CD4-positive, alpha-beta T cell (primary cell): ENCODE measurements at places on chromosomes 5 and 9. TPM values are rescaled to one million over a fixed set of nuclear protein-coding genes. Genes with fewer than 3 reads are reported as not detected.

DNA sequence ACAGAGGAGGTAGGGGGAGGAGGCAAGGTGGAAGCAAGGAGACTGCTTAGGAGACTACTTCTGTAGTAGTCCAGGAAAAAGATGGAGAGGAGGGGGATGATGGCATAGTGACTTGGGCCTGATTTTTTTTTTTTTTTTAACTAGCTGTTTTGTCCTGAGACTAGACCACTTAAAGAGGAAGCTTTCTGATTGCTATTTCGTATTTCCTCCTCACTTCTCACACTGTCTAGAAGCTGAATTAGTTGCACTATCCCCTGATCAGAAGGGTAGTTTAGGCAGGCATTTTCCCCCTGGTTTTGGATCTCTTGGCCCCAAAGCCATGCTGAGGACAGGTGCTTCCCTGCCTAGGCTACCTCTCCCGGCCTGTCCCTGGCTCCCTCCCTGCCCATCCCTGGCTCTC is 14.9 kb downstream of the LARP1 start:
- no peak overlapping the region for H3K4me3 ChIP-seq
- peaks cover 83% of the 10 kb centered on the region for H3K4me1 ChIP-seq
- H3K27ac ChIP-seq: no peak overlapping the region
- peaks cover 3% of the 10 kb centered on the region for H3K36me3 ChIP-seq
- DNase-seq: no peak

GRCh38 chr9:73064315-73064714 is 87.3 kb upstream of the ANXA1 start:
- peaks cover 3% of the 10 kb centered on the region for H3K27me3 ChIP-seq
- H3K27ac ChIP-seq: no peak overlapping the region
- no peak for DNase-seq
- no peaks in the 10 kb centered on the region for H3K4me1 ChIP-seq
- no peaks in the 10 kb centered on the region for H3K36me3 ChIP-seq
- no peak overlapping the region for H3K4me3 ChIP-seq

- peaks cover 4% of the 10 kb centered on the region for H3K27me3 ChIP-seq
- H3K36me3 ChIP-seq: no peaks in the 10 kb centered on the region
- no peak for DNase-seq
- H3K4me3 ChIP-seq: no peak overlapping the region
- H3K27ac ChIP-seq: no peak overlapping the region
These were observed 107.8 kb downstream of the NR6A1 start for GRCh38 chr9:124663046-124663961.

DNA sequence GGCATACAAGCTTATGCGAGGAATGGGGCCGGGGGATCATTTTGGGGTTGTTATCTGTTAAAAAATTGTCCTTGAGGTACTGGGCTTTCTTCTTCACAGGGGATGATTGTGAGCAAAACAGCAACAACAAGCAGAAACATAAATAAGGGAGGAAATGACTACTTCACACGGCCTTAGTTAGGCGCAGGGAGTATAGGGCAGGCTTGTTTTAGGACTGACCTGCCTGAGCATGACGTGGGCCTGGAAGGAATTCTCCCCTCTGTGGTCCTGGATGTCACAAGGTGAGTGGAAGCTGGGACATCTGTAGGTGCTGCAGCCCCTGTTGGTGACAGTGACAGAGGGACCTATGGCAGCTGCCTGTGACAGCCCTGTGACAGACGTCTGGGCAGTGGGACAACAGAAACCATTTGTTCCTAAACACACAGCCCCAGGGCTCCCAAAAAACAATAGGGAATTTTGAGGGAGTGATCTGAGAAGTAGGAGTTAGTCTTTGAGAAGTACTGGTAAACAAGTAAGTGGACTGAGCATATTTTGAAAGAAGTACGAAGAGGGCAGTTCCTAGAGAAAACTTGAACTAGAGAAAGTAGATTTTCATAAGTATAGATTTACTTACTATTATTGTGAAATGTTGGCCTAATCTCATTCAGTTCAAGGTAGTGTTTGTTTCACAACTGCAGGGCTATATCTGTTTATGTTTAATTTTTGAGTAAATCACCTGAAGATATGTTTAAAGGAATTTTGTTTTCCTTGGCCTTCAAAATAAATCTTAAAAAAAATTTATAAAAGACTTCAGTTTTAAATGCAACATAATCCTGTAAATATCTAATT is 113.1 kb downstream of the KDM4C start:
- no peak overlapping the region for H3K27ac ChIP-seq
- no peak overlapping the region for H3K4me3 ChIP-seq
- DNase-seq: no peak
- peaks cover 6% of the 10 kb centered on the region for H3K4me1 ChIP-seq
- peaks cover 13% of the 10 kb centered on the region for H3K36me3 ChIP-seq
- no peaks in the 10 kb centered on the region for H3K27me3 ChIP-seq

DNA sequence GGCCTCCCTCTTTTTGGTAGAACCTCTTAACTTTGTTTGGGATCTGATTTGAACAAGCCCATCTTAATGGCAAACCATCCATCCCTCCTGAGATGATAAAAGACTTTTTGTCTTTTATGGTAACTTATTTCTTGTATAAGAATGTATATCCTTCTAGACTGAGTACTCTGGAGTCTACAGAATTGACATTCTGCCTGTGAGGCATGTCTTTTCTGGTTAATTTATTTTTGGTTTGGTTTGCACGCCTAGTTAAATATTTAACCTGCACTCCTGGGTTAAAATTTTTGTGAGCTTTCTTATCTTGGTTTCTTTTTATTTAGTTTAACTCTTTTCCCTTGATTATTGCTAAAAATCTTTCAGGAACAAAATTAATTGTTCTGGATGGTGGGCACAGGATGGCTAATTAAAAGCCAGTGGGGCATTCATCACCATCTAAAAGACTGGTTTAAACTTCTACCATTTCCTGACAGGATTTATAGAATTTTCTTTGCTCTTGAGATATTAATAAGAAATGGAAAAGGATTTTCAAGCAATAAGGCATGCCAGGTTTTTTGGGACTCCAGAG is 50.3 kb downstream of the PHAX start:
- no peak overlapping the region for H3K4me3 ChIP-seq
- H3K27me3 ChIP-seq: peaks cover 4% of the 10 kb centered on the region
- no peak for DNase-seq

DNA sequence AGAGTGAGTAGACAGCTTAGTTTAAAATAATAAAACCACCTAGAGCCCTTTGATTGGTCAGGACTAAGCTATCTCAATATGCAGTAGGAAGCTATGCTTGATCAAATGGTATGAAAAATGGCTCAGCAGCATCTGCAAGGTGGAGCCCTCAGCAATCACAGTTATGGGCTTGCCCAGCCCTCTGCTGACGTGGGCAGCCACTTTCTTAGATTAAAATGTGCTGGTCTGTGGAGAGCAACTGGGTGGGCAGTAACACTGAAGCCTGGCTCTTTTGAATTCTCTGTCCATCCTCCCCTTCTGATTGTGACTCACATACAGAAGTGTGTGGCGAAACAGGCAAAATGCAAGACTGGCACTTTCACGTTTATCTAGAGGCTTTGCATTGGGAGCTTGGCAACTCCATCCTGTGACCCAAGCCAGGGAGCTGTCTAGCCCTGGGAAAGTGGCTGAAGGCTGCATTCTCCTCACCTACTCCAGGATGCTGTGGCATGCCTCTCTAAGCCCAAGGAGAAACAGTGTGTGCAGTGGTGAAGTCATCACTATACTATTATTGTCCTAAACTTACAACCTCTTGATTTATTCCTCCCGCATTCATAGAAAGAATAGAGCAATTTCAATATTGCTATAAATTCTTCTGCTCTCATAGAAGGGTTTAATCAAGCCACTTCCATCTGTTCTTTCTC is 61.1 kb downstream of the MED10 start:
- no peaks in the 10 kb centered on the region for H3K4me1 ChIP-seq
- no peaks in the 10 kb centered on the region for H3K27me3 ChIP-seq
- H3K36me3 ChIP-seq: no peaks in the 10 kb centered on the region

DNA sequence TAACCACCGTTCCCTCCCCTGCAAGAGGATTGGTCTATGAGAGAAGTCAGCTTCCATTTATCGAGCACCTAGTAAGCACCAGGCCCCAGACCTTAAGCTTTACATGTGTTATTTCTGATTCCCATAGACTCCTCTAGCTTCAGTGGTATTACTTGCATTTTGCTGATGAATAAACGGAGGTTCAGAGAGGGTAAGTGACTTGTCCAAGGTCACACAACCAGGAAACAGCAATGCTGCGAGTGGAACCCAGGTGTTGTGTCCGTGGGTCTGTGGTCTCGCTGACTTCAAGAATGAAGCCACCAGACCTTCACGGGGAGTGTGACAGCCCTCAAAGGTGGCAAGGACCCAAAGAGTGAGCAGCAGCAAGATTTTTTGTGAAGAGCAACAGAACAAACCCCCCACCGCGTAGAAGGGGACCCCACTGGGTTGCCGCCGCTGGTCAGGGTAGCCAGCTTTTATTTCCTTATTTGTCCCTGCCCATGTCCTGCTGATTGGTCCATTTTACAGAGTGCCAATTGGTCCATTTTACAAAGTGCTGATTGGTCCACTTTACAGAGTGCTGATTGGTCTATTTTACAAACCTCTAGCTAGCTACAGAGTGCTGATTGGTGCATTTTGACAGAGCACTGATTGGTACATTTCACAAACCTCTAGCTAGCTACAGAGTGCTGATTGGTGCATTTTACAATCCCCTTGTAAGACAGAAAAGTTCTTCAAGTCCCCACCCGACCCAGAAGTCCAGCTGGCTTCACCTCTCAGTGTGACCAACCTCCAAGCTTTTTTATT is 29.1 kb upstream of the KCNIP1 start:
- H3K27ac ChIP-seq: no peak overlapping the region
- H3K4me3 ChIP-seq: no peak overlapping the region
- no peak for DNase-seq

GRCh38 chr5:179620703-179621350 is 2.6 kb downstream of the HNRNPH1 start:
- peak overlapping the region; percentile 86 for H3K4me3 ChIP-seq
- no peaks in the 10 kb centered on the region for H3K27me3 ChIP-seq
- no peak for DNase-seq
- peak overlapping the region; percentile 84 for H3K27ac ChIP-seq
- H3K4me1 ChIP-seq: peaks cover 52% of the 10 kb centered on the region

DNA sequence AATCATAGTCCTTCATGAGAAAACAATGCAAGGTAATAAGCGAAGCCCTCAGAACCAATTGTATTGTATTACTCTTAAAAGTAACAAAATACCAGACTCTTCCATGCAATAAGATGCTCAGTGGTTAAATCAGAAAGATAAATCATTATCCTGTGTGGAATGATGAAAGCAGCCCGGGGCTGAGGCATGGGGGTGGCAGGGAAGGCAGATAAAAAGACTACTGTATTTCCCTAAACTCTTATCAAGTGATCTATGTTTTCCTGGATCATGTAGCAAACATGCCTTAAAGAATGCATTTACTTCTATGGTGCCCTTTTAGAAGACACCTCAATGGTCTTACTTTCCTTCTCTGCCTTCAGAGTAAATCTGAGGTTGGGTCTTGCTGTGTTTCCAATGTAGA is 105.6 kb upstream of the DAPK1 start:
- H3K27ac ChIP-seq: no peak overlapping the region
- DNase-seq: no peak
- H3K36me3 ChIP-seq: no peaks in the 10 kb centered on the region

Gene LECT2
- not detected for total RNA-seq

Gene SPINK7
- total RNA-seq: not detected
